ENCODE measurements at places on chromosomes 7 and 10.

GRCh38 chr10:11712744-11713143 is 29.4 kb upstream of the ECHDC3 start:
- DNase-seq = no peak

DNA sequence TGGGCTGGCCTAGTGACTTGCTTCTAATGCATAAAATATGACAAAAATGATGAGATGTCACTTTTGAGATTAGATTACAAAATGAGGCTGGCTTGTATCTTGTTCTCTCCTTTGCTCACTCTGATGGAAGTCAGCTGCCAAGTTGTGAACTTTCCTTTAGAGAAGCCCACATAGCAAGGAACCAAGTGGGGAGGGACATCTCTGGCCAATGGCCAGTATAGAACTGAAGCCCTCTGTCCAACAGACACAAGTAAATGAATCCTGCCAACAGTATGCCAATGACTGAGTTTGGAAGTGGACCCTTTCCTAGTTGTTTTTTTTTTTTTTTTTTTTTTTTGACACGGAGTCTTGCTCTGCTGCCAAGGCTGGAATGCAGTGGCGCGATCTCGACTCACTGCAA is 3.3 kb downstream of the ZC3HC1 start:
- no peak for DNase-seq

DNA sequence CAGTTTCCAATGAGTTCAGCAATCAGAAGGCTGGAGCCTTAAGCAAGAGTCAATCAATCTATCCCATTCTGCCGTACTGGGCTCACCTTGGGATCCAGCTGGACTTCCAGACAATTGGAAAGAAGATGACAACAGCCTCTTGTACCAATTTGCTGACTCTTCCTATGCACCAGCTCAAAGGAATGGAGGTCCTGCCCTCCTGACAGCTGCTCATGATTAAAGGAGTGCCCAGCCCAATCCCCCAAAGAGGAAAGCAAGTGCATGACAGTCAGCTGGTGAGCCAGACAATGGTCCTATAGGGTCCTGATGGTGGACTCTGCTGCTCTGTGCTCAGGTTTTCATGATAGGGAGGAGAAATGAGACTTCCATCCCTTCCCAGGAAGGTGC is 25.1 kb downstream of the VSTM4 start:
- no peak for DNase-seq

DNA sequence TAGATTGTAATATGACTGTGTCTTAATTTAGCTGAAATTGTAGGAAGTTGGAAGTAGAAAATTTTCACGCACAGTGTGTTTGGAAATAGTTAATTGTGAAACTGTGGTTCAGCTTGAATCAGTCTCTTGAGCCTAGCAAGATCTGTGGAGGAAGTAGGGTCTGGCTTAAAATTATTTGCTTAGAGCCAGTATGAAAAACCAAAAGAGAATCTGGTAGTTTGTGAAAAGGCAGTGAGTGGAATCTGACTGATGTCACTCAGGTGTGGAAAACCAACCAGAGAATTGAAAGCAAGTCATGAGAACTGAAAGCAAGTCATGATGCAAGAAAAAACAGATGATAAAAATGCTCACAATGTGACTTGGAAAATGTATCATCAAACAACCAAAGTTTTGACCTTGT is 11.5 kb downstream of the LIPJ start:
- no peak for DNase-seq

DNA sequence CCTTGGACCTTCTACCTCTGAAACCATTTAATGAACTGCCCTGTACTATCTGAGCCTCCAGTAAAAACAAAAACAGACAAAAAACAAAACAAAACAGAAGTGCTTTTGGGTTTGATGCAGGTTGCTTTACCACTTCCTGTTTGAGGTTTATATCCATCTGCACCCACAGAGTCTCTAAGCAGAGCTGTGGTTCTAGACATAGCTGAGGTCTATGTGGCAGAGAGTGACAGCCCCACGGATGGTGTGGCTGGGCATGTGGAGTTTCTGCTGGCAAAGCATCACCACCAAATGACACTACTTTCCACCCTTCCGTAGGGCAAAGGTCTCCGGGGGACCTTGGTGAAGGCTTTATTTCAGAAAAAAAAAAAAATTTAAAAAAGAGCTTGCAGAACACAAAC is 754.2 kb downstream of the GRID1 start:
- no peak for DNase-seq

DNA sequence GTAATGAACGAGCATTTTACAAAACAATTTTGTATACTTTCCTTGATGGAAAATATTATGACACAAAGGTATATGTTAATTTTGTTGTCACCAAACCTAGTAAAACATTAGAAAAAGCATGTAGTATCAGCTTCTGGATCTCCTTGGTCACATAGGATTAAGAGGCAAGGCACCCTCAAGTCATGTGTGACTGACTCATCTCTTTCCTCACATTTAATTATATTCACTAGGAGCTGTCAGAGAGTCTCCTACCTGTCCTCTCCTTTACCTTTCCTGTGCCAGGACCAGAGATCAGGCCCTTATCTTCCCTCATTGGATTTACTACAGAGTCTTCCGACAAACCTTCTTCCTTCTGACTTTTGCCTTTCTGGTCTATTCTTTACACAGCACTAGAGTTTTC is 111.3 kb upstream of the RPA3 start:
- no peak for DNase-seq

GRCh38 chr7:1081931-1082401 is 5.9 kb upstream of the GPER1 start:
- no peak for DNase-seq
